ENCODE measurements at places on chromosomes 5 and 9. TPM values are rescaled to one million over a fixed set of nuclear protein-coding genes. Genes with fewer than 3 reads are reported as not detected.
A peak's percentile ranks its signal among the peaks of the same experiment; 100 is the strongest.

The SNCB gene
- total RNA-seq: not detected

The ST8SIA4 gene
- 3.5 TPM for total RNA-seq

The HCN1 gene
- under 0.01 TPM for total RNA-seq

The PRRX2 gene
- under 0.01 TPM for total RNA-seq

The CERCAM gene
- 86.8 TPM for total RNA-seq

The TAF11L8 gene
- total RNA-seq: not detected

The GHR gene
- 2.2 TPM for total RNA-seq

The PGGT1B gene
- total RNA-seq: 21.2 TPM

The TLN1 gene
- 428 TPM for total RNA-seq

The RPL12 gene
- total RNA-seq: 798 TPM

The CFAP157 gene
- total RNA-seq: under 0.01 TPM

The CCDC171 gene
- 2.3 TPM for total RNA-seq

The RORB gene
- 5.6 TPM for total RNA-seq

The GABRA1 gene
- not detected for total RNA-seq

DNA sequence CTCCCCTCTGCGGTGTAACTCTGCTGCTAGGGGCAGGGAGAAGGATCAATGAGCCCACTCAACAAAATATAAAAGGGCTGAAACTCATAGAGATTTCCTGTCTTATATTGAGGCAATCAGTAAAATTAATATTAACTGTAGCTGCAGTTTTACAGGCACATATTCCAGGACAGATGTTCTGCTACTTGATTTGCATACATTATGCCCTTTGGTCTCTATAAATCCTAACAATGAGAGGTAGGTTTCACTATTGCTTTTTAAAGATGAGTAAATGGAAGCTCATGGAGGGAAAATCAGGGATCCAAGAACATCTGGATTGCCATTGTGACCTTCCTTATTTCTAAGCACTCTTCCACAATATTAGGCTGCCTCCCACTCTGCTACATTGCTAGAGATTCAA lies 23.5 kb upstream of the TRIM32 start:
- no peak for DNase-seq

DNA sequence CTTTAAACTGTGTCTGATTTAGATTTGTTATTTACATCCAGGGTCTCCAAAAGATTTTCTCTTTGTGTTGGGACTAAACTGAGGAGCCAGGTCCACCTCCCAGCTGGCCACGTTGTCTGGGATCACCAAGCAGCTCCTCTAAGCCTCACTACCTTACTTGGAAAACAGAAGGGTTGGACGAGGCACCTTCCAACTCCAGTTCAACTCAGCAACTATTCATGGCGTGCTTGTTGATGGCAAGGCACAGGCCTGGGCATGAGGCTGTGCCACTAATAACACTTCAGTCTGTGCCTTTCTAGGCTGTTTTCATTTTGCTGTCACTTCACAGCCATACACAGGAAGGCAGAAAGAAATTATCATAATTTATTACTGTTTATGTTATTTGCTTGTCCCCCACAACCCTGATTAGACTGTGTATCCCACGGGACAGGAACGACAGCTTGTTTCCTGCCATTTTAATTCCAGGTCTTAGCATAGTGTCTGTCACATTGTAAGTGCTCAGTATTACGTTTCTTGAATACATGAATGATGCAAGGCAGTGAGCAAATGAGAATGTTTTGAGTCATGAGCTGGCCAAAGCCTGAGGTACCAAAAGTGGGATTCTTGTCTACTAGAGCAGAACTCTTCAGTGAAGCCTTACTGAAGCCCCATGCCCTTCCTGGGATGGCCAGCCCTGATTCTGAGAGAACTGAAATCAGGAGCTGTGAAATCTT lies 125.8 kb downstream of the GALNT10 start:
- no peak for DNase-seq

GRCh38 chr5:34656001-34656699 lies at the start of gene RAI14:
TSS of gene RAI14 (plus strand) at chr5:34656328. CDS start at chr5:34686920, 30,592 bp downstream.
- peak; percentile 89 for DNase-seq

GRCh38 chr9:136091582-136092352 lies 3.3 kb downstream of the NACC2 start:
- no peak for DNase-seq

- no peak for DNase-seq
Observed at GRCh38 chr5:127766676-127767335, 63.6 kb downstream of the CCDC192 start.

DNA sequence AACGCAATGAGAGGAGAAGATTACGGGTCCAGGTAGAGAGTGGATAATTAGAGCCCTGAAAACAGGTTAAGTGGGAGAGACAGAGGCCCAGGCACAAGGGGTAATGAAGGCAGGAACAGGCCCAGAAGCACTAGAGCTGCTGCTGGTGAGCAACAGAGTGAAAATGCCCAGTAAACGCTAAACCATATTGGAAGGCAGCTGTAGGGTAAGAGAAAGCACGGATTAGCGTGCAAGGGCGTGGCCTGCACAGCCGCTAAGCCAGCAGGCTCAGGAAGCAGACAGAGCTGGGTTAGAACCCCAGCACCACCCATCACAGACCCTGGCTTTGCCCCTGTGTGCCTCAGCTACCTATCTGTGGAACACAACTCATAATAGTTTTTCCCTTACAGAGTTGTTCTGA lies 93.2 kb downstream of the PAX5 start:
- no peak for DNase-seq

- no peak for DNase-seq
Observed at GRCh38 chr5:119289438-119290044, 66.3 kb upstream of the TNFAIP8 start.

DNA sequence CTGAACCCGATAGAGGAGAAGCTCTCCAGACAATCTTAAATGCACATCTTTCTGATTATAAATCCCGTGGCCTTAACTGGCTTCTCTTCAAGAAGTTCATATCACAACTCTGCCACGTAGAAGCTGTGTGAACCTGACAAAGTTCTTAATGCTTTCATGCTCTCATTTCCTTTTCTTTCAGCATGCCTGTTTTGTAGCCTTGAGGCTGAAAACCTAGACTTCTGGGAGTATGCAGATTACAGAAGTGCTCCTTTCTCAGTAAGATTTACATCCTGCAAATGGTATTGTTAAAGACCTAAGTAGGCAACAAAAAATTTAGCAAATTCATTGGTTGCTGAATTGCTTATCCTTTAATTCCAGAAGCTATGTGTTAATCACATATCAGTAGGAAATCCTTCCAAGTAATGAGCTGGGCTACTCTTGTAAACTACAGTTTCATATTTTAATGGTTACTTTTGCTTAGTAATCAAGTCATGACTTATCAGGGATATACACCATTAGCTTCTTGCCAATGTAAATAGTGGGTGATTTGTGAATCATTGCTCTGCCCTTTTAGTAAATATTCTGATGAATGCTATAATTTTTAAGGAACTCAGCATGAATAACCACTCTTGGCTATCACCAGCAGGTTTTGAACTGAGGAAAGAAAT lies 334.7 kb downstream of the FBXL7 start:
- peak; percentile 25 for DNase-seq

- DNase-seq: peak; percentile 86
Observed at GRCh38 chr9:115234094-115234493, 116.1 kb upstream of the TNC start.

DNA sequence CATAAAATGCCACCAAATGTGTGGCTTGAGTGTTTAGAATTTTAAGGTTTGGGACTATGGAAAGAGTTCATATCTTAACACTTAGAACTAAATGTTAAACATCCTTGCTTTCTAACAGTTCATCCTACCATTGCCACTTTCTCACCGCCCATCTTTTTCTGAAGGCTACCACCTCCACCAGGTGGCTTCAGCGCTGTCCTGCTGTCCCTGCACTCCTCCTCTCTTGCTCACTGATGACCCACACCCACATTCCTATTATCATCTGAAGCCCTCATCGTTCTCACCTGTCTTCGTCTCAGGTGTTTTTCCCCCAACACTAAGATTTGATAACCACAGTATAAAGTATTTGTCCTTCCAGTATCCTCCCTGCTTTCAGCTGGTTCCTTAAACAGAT lies 7.4 kb downstream of the MEGF10 start:
- no peak for DNase-seq

DNA sequence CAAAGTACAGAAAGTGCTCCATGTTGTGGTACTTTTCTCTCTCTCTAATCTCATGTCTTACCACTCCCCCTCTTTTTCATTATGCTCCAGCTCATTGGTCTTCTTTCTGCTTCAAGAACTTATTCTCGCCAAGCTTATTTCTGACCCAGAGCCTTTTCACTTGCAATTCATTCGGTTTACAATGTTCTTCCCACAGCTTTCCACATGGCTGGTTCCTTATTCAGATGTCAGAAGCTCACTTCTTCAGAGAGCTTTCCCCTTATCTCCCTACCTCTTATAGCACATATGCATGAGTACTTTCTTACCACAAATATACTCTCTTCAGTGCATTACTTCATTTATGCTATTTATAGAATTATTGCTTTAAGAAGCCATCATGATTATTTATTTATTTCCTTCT lies 338.8 kb upstream of the ATP10B start:
- DNase-seq: no peak

- DNase-seq: peak; percentile 43
Observed at GRCh38 chr9:76651119-76651705, 113.0 kb upstream of the PCA3 start.

- DNase-seq: no peak
Observed at GRCh38 chr9:81890104-81890503, 38.1 kb upstream of the SPATA31D4 start.

- DNase-seq: no peak
Observed at GRCh38 chr5:60583616-60584015, 116.3 kb downstream of the DEPDC1B start.

GRCh38 chr9:6552033-6552432 lies 93.5 kb downstream of the GLDC start:
- DNase-seq: peak; percentile 85

DNA sequence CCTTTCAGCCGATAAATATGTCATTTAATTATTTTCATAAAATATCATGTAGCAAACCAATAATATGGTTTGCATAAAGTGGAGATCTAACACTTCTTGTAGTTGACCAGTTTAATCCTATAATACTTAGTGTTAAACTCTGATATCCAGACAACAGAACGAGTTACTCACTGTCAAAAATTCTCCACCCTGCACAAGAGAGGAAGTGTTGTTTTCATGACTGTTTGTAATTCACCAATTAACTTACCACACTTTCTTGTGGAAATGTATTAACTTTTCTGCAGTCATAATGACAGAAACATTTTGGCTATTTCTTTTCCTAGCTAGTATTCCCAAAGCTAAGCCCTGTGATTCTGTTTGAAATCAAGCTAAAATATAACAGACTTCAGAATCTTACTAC lies 555.3 kb upstream of the FTMT start:
- no peak for DNase-seq

DNA sequence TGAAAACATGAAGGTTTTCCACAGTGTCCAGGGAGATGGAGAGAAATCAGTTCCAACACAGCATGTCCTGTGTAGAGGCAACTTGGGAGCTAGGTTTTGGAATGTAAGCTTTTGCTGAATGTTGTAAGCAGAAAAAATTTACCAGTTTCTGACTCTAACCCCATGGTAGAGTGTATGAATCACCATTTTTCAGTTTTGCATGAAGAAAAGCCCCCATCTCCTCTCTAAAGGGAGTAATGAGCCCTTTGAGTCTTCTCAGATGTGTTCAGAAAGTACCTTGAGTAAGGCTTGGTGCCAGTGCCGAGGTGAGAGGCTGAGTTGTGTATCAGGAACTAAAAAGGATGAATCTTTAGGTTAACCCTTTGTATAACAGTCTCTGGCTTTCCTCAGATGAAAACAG lies 96.2 kb downstream of the ADRB2 start:
- no peak for DNase-seq

GRCh38 chr9:38024036-38024681 lies 44.9 kb downstream of the SHB start:
- peak; percentile 89 for DNase-seq

GRCh38 chr9:134178768-134179551 lies 14.6 kb upstream of the RNU6ATAC start:
- DNase-seq: peak; percentile 35

DNA sequence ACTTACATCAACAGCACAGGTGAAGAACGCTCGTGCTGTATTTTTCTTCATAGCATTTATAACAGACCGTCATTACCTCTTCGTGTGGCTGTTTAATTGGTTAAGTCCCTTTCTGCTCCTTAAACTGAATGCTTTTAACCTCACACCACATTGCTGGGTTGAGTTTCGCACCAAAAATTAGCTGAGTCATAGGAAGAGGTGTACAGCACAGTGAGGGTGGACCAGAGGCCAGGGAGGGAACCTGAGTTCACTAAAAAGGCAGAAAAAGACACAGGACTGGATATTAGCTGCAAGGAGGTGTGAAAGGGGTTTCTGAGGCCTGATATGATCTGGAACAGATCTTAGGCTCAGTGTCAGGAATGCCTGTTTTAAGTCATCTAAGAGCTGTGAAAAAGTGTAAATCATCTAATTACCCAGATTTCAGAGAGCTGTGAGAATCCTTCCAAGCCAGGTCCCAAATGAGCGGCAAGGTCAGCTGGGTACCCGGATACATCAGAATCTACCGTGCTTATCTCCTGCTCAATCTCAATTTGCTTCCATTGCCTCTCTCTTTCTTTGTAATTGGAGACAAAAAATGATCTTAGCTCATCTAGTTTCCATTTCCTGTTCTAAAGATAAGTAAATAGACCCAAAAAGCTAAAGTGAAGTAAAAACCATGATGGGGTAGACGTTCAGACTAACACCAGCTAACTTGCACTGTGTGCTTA lies 7.1 kb upstream of the CFAP90 start:
- no peak for DNase-seq

DNA sequence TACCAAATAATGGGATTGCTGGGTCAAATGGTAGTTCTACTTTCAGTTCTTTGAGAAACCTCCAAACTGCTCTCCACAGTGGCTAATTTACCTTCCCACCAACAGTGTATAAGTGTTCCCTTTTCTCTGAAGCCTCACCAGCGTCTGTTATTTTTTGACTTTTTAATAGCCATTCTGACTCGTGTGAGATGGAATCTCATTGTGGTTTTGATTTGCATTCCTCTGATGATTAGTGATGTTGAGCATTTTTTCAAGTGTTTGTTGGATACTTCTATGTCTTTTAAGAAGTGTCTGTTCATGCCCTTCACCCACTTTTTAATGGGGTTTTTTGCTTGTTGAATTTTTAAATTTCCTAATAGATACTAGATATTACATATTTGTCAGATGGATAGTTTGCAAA lies 28.4 kb upstream of the SUSD1 start:
- DNase-seq: peak; percentile 48

DNA sequence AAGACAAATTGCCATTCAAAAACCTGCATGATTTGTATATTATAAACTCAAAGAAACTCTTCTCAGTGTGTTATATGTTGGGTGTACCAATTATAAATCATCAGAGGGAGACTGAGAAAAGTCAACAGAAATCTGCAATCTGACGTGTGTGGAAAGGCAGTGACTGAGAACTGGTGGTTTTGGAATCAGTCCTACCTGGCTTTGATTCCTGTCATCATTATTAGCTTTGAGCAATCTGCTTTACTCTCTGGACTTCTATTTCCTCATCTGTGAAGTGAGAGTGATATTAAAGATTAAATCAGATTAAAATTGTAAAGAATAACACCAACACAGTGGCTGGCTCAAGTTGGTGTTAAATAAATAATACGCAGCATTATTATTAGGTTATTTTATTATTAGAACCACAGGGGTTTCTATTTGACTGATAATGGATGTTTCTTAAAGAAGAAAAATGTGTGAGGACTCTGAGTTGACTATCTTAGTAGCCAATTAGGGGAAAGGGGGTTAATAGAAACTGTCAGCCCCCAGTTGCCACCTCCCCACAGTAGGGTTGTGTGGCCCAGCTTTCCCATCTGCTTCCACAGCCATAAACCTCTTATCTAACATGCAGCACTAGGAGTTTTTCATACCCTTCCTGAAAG lies 59.6 kb downstream of the SNCAIP start:
- no peak for DNase-seq

- no peak for DNase-seq
Observed at GRCh38 chr9:31210978-31211570, 1173.4 kb upstream of the ACO1 start.

GRCh38 chr9:107337676-107338590 lies 54.9 kb downstream of the RAD23B start:
- DNase-seq: no peak
